Immature natural killer cell (primary cell): ENCODE measurements at places on chromosomes 3 and 15.

DNA sequence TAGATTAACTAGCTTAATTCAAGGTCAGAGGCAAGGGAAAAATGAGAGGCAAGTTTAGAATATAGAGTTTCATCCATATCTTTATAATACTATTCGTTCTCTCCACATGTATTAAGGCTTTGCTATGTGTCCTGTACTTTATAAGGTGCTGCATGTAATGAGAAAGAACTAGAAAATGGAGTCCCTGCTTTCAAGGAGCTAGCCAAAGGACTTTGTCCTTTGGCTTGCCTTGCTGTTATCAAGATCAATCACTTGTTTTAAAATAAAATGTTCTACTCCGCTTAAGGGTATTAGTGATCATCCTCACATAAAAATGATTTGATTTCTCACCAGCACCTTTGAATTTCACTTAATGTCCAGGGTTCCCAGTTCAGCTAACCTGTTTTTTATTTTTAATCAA is 470.9 kb downstream of the WDR72 start:
- no peak for DNase-seq

- DNase-seq = no peak
Measured at GRCh38 chr3:150357923-150358607, 50.0 kb upstream of the TSC22D2 start.

- no peak for DNase-seq
Measured at GRCh38 chr3:107206141-107206540, 171.1 kb upstream of the CCDC54 start.

DNA sequence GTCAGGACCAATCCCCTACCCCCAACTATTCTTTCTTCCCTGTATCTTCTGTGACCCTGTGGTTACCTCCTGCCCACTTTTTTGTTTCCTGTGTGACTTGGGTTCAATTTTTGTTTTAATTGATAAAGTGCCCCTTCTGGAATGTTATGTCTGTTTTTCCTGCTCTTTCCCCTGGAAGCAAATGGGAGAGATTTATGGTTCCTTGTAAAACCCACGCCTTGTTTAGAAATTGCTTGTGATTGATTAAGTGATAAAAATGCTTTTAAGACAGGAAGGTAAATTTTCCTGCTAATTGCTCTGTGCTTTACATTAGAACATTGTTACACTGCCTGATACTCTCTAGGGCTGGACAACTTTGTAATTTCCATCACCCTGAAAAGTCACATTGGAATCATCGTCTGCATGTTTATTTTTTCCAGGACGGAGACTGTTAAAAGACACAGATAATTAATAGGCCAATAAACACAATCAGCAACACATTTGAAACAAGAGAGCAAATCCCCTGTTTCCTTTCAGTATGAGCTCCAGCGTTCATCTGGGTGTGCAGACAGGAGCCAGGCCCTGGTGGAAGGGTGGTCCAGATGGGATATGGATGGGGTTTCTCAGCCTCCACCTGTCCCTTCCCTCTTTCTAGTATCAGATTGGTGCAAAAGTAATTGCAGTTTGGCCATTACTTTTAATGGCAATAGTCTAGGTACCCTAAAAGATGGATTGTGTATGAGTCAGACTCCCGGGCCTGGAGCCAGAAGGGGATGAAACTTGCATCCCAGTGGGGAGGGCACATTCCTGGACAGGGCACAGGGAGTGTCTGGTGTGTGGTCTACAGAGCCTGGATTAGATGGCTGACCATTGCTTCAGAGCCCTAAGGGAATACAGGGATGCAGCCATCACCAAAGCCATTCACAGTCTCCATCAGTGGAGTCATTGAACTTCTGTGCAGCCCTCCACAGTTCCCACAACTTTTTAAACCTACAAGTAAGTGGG is 58.1 kb upstream of the AGBL1 start:
- no peak for DNase-seq

- no peak for DNase-seq
Measured at GRCh38 chr15:93524432-93524831, 435.4 kb upstream of the RGMA start.

GRCh38 chr3:109687626-109688025 is 350.3 kb upstream of the DPPA4 start:
- DNase-seq = no peak

GRCh38 chr15:32656091-32656490 is 14.6 kb downstream of the SCG5 start:
- DNase-seq = no peak

DNA sequence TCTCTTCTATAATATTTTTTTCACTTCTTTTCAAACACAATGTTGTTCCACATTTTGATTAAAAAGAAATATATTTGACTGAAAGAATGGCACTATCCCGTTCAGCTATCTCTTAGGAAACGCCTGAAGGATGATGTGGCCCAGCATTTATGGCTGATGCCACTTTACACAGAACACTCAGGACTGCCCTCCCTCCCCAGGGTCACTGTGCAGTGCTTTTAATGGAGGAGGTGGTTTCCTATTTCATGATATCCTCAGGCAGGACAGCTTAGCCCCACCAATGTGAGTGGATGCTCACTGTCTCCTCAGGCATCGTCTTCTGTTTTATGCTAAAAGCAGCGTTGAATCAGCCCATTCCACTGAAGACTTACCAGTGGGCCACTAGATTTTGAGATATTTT is 135.9 kb downstream of the KCNAB1 start:
- DNase-seq = no peak

DNA sequence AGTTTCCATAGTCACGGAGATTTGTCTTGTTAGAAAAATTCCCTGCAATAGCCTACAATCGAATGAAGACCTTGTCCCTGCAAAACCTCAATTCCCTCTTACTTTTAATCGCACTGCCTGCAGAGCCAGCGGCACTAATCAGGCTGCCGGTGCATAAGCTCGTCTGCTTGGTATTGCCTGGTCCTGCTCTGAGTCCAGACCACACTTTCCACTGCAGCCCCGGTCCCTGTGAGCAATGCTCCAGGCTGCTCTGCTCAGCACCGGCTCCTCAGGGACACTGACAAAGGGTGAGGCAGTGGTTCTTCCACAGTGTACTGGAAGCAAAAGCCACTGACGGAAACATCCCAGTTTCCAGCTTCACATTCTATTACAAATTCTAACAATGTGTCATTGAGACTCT is 164.3 kb downstream of the OCA2 start:
- no peak for DNase-seq

DNA sequence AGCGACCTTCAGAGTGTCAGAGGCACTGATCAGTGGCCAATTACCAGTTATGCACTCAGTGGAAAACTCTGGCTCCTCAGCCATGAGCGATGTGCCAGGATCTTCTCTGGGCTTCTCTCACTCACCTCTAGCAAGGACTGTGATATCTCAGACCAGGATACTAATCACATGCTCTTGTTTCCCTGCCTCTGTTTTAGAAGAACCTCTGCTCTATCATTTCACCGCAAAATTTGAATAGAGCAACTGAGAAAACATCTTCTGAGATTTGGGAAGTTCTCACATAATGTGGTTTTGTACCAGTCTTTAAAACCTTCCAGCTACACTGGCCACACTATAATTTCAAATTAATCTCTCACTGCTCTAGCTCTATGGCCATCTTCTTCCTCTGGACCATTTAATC is 325.8 kb upstream of the FRG2C start:
- no peak for DNase-seq

- DNase-seq = no peak
Measured at GRCh38 chr15:87850916-87851315, 405.6 kb downstream of the NTRK3 start.

- DNase-seq = no peak
Measured at GRCh38 chr3:62134061-62134496, 239.3 kb downstream of the FEZF2 start.

DNA sequence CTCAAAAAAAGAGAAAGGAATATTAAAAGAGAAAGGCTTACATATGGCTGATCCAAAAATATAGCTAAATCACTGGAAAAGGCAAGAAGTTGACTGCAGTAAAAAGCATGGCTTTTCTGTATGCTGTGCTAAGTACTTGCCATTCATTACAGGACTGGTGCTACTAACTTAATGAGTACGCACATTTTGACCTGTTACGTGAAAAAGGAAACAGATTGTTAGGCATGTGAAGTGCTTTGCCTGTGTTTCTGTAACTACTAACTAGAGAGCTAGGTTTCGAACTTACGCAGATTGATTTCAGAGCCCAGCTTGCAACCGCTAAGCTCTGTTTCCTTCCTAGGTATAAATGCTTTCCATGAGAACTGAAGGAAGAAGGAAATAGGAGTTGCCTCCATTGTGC is 2.8 kb downstream of the TRNT1 start:
- no peak for DNase-seq

DNA sequence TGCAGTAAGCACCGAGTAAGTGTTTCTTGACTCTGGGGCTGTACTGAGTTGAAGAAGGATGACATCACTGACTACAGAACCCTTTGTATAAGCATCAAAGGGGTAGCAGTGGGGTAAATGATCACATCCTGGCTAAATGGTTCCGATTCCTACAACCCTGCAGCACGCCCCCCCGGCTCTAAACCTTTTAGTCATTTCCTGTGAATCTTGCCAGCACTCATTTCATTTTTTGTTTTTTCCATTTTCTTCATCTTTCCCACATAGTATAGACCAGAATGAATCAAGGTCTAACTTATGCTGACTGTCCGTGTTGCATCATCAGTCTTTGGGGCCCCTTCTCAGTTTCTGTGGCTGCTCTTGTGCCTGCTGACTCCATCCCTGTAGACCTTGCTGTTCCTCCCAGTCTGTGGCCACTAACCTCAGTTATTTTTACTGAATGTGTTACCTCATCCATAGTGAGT is 383.1 kb upstream of the TPRG1 start:
- peak; percentile 12 for DNase-seq

- no peak for DNase-seq
Measured at GRCh38 chr15:32802286-32802936, 84.6 kb downstream of the GREM1 start.

GRCh38 chr3:45092132-45093031 is 53.8 kb downstream of the CDCP1 start:
- no peak for DNase-seq

DNA sequence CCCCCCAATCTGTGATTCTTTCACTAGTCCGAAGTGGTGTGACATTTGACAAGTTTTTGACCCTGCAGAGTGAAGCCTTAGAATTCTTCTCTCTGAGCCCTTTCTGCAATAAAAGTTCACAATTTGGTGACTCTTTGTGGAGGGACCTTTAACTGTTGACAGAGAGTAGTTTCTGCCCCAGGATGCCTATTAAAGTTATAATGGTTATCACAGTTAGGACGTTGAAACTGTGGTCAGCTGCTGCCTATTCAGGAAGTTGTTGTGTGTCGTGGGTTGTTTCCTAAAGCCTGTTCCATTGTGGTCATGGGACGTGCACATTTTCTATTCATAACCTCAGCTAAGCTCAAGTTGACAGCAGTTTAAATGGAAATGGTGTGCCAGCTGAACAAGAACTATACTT is 274.5 kb downstream of the NEK10 start:
- no peak for DNase-seq

- DNase-seq = no peak
Measured at GRCh38 chr3:123374016-123374415, 74.9 kb downstream of the ADCY5 start.

GRCh38 chr3:71896751-71897150 is 111.8 kb upstream of the PROK2 start:
- DNase-seq = no peak

DNA sequence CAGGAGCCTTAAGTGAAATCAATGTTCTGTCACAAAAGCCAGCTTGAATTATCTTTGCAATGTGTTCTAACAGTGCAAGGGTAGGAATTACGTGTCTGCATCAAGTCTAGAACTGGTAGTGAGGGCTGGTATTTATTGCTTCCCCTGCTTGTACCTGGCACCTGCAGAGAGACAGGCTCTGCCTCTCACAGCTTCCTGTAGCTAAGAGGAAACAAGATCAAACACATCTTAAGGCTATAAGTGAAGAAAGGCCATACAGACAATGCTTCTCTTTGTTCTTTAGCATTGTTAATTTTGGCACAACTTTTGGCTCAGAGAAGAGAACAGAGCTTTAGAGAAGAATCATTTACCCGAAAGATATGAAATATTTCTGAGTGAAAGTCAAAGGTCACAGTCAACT is 479.9 kb downstream of the GRM7 start:
- no peak for DNase-seq

DNA sequence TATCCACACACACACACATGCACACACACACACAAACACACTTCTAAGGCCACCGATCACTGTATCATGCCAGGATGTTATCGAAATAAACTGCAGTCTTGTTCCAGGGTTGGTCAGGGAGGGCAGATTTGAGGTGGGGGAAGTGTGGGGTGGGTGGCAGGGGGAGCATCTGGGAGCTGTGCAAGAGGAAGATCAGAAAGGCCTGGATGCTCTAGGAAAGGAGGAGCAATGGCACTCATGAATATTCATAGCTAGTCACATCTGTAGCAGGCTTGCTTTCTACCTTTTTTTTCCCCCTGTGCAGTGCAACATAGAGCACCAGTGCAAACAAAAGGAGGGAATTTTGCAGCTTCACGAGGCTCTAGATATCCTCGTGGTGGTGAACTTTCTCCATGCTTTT is 84.9 kb downstream of the MEIS2 start:
- no peak for DNase-seq

DNA sequence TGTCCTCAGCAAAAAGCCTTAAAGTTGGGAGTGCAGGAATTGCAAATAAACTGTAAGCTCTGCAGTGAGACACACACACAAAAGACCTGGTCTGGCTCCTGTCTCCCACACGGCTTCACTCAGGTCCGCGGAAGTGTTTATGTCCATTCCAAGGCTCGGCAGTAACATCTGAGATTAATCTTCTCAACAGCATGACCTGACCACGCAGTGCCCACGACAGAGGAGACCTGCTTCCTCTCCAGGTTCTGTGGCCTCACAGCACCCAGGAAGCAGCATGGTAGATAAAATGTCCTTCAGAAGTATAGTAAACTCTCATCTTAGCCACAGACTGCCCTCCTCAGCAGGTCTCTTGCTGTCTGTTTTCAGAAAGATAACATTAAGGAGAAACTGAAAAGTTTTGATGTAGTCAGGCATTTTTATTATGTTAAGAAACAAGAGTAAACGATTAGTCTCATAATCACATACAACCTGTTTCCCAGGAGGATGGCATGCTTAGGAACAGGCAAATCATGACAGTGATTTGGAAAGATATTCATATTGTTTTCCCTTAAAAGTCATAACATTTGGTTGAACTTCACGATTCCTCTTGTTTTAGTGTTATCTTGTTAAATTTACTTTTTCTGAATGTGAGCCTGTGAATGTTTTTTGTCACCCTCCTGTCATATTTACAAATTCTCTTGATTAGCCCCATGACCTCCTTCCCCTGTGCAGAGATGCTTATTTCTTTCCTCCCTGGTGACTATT is 34.6 kb downstream of the CD200R1L start:
- no peak for DNase-seq

DNA sequence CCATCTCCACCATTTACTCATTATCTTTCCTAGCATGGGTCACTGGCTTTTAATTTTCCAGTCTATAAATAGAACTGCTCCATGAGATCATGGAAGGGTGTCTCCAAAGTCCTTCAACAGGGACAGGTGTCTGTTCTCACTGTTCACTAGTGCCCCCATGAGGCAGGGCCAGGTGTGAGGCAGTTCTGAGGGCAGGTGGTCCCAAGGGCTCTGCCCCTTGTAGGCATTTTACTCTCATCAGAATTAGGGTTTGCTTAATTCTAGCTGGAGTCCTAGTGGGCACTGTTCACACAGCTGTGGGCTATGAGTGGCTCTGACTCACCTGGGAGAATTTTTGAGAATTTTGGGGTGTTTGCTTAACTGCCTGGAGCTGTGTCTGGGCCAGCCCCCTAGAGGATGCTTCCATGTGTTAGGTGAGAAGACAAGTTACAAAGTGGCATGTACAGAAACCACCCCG is 248.0 kb upstream of the LYSMD4 start:
- DNase-seq = no peak
